ENCODE measurements at places on chromosomes 5 and 9.

DNA sequence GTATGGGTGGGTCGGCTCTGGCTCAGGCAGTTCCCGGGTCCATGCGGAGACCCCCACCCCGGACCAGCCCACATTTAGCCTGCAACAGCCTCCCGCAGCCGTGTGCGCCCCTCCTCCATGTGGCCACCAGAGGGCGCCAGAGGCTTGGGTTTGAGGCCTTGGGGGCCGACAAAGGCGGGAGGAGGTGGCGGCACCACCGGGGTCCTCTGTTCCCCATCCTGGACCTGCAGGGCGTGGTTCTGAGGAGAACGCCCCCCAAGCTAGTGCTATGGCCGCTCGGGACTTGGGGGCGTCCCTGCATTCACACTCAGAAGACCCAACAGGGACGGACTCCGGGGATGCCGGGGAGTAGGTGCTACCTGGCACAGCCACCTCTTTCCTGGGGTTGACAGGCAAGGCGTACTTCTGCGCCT, 16.5 kb downstream of the ASS1 start:
- DNase-seq: peak; percentile 72

GRCh38 chr9:3857673-3858072, 331.9 kb upstream of the RFX3 start:
- no peak for DNase-seq

DNA sequence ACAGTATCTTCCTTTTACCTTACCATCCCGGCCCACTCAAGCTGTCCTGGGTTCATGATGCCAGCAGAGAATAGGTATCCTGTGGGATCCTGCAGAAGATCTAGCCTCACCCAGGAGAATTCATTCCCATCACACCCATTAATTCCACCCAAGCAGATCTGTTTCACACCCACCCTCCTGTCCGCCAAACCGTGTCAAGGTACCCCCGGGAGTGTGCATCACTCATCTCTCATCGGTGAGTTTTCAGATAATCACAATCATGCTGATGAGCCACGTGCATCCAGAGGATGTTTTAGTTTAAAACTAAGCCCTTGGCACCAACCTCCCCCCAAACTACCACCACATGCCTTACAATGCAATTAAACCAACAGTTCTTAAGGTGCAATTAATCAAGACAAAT, 18.8 kb downstream of the ANKH start:
- no peak for DNase-seq

DNA sequence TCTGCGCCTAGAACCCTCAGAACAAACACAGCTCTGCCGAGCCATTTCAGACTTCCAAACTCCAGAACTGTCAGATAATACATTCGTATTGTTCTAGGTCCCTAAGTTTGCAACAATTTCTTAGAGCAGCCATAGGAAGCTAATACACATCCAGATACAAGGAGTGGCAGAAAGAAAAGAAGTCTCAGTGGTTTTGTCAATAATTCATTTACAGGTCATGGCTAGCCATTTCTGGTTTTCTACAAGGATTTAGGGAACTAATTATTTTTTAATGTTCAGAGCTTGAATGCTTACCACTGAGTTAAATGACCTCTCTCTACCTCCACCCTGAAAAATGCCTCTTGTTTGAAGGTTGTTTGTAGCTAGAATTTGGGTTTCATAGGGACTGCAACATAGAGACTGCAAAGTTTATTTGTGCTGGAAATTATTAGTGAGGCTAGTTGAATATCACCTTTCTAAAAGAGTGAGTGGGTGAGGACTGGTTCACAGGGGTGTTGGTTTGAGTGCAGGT, 15.5 kb upstream of the ERMP1 start:
- DNase-seq: no peak

DNA sequence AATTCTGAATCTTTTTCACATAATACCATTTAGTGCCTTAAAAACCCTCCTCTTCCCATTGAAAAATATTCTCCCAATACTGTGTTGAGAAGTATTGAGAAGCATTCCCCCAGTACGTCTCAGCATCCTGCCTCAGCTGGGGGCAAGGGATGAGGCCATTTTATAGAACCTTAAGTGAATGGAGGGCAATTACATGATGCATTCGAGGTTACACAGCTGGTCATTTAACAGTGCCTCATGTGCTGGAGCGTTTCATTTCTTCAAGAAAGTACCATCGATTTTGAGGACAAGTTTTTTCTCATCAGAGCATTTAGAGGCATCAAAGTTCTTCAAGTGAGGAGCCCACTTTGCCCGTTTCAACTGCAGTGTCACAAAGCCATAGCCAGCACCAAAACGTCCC, 135.6 kb downstream of the DOCK2 start:
- no peak for DNase-seq

GRCh38 chr5:143188083-143188482, 215.4 kb downstream of the NR3C1 start:
- no peak for DNase-seq

GRCh38 chr9:2029666-2030170, 14.6 kb downstream of the SMARCA2 start:
- no peak for DNase-seq

GRCh38 chr9:137303893-137304382, 1.9 kb upstream of the NRARP start:
- no peak for DNase-seq

DNA sequence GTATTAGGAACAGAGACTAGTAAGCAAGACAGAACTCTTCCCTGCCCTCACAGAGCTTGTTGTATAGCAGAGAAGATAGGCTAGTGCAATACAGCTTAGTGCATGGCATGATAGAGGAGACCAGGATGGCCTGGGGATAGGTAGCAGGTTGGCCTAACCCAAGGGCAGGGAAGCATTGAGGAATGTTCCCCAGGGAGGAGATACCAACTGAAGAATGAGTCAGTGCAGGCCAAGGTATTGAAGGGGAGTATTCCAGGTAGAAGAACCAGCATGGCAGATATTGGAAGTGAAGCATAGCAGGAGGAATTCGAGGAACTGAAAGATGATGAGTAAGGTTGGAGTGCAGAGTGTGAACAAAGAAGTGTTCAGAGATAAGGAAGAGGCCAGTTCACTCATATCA, 138.6 kb upstream of the DHFR start:
- peak; percentile 12 for DNase-seq

DNA sequence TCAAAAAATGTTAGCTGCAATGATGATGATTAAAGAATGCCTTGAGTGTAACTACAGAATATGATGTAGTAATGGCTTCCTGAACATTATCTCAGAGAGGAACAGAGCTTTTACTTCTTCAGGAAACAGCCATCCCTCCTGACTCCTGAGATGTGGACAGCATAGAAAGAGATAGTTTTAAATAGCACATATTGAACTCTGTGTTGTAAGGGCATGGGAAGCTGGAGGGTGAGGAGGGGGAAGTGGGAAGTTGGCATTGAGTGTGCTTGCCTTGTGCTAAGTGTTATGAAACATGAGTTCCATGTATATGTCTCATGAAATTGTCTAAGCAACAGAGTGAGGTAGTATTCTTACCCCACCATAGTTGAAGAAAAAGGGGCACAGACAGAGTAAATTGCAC, 161.5 kb upstream of the SLC28A3 start:
- no peak for DNase-seq

All from OCI-M1 (cell line).